NCI-H510A treated with DMSO at 0.1 percent for 48 hours (cell line): ENCODE measurements at places on chromosomes 2 and 18.

- DNase-seq = no peak
Measured at GRCh38 chr2:98786179-98786578, 55.2 kb upstream of the MGAT4A start.

GRCh38 chr2:105249891-105250290 lies 8.3 kb downstream of the GPR45 start:
- DNase-seq = no peak

DNA sequence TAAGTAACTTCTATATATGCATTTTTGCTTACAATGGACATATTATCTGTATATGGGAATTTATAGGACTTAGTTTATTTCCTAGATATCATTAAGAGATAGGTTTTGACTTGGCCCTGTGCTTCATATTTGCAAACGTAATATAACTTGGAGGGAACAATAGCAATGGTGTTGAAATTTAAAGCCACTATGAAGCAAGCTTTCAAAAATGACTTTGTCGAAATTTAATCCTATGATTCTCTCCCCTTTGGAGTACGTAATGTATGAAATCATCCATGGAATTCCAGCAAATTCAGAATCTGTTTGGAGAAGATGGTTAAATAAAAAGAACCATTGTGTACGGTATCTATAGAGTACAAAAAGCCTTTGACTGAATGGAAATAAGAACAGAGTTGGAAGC lies 486.3 kb downstream of the ARHGAP15 start:
- no peak for DNase-seq

DNA sequence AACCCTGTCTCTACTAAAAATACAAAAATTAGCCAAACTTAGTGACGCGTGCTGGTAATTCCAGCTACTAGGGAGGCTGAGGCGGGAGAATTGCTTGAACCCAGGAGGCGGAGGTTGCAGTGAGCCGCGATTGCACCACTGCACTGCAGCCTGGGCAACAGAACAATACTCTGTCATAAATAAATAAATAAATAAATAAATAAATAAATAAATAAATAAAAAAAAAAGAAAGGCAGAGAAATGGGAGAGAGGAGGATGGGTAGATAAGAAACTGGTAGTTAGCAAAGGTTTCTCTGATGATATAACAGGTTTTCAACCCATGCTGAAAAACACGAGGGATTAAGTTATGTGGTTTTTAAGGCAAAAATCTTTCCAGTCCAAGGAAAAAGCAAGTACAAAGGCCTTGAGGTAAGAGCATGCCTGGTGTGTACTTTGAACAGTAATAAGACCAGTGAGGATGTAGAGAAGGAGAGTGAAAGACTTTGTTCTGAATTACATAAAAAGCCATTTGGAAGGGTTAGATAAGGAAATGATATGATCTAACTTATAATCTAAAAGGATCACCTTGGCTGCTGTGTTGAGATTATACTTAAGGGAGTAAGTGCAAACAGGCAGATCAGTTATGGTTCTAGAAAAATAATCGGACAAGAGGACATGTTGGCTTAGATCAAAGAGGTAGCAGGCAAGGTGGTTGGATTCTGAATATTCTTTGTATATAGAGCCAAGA lies 159.3 kb downstream of the PTH2R start:
- DNase-seq = no peak

GRCh38 chr2:120746144-120746543 lies 10.5 kb downstream of the GLI2 start:
- DNase-seq = no peak

- peak; percentile 69 for DNase-seq
Measured at GRCh38 chr2:45901468-45902032, 250.1 kb downstream of the PRKCE start.

DNA sequence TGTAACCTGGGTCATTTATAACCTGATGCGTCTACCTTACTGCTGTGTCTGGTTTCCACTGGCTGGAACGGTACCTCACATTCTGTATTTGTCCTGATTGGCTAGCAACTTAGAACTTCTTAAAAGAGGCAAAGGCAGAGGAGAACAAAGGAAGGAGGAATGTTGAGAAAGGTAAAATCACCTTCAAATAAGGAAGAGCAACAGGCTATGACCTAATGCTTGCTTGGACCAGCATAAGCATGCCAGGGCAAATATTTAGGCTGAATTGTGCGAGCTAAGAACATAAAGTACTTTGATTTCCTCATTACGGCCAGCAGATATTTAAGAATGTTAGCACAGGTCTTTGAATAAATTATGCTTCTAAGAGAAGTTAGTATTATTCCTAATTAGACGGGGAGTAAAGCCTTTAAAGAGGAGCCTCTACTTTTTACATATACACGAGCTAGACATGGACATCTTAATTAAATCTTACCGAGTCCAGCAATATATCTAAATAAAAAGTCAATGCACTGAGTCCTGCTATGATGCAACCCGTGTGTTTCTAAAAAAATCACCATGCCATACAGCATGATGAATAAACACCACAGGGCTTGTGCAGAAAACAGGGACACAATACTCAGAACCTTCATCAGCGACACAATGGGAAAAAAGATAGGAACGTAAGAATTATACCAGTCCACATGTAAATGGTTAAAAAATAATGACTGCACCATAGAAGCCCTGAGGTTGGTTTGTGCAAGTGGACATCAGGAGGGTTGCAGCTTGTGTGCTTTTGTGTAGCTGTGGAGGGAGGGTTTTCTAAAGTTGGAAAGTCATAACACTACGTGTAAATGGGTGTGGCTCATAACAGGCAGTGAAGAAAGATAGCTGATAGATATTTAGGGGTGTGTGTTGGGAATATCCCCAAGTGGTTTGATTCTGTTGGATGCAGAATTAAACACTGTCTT lies 14.2 kb downstream of the SEPTIN2 start:
- no peak for DNase-seq

GRCh38 chr2:40364151-40364874 lies 87.6 kb downstream of the SLC8A1 start:
- no peak for DNase-seq

DNA sequence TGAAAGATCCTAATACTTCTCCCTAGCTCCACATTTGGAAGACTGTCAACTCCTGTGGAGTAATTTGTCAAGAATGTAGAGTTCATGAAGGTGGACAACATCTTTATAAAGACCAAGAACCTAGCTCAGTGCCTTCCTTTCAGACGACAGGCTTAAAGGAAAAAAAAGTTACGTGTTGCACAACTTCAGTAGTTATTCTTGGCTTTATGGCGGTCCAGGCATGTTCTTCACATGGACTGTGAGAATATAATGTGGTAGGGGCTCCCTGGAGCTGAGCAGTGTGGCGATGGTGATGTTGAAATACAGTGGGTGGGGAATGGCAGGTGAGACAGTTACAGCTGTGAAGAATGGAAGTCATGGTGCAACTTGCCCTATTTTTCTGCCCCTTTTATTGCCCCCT lies 3.9 kb downstream of the TAF1B start:
- DNase-seq = no peak

GRCh38 chr2:235601960-235602704 lies 108.3 kb downstream of the AGAP1 start:
- DNase-seq = no peak

DNA sequence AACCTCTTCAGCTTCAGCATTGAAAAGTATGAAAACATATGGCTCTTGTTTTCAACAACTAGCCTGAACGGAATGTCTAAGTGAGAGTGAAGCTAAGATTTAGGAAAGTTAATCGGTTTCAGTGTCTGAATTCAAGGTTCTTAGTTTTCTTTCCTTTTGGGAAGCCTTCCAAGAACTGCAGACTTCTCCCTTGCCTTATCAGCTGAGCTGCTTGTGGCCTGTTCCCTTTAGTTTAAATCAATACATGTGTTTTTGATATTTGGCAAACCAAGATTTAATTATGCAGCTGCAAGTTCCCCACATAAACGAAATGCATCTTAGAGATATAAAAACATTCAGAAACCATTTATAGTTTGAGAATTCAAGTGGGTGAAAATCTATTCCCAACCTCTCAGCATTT lies 274.3 kb upstream of the NRP2 start:
- no peak for DNase-seq

GRCh38 chr2:98713332-98714015 lies 17.5 kb downstream of the MGAT4A start:
- DNase-seq = no peak

DNA sequence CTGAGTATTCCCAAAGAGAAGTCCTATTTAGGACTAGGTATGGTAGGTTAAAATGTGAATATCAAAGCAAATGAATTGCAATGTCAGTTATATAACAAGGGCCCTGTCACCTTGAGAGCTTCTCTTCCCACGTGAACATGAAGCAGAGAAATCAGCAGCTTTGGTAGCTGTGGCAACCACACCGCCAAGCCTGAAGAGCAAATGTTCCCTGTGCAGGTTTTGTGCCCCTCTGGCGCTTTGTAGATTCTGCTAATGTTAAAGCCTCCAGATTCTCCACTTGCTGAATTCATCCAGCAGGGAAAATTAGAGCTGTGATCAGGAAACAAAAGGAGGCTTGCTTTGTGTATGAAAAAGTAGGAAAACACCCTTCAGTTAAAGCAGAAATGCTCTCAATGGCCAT lies 322.6 kb downstream of the RBM43 start:
- no peak for DNase-seq

DNA sequence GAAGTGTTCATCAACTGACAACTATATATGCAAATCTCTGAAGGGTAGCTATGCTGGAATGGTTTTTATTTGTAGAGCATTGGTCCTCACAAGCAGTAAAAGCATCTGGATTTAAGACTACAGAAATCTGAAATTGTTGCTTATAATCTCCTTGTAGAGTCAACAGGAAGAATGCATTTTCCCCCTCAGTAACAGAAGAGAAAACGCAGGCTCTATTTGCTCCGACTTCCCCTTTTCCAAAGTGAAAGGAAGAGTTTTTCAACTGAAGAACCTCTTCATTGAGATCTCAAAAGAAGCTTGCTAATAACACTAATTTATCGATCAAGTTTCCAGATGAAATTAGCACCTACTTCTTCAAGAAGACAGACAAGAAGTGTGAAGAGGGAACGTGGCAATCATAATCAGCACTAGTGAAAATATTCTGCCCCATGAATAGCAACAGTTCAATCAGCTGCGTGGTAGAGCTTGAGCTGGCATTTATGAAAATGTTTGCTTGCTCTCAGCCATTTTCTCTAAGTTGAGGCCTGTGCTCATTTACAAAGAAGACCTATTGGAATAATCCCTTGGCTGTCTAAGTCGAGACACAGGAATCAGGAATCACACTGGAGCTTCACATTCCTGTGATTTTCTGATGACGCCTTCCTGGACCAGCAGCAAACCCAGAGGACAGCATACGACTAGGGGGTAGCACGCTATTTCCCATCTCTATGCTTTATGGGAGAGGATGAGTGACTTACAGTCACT lies 43.7 kb downstream of the TGIF1 start:
- no peak for DNase-seq

- no peak for DNase-seq
Measured at GRCh38 chr2:179262077-179262660, 2.5 kb downstream of the SESTD1 start.

- DNase-seq = no peak
Measured at GRCh38 chr2:69518841-69519240, 81.6 kb upstream of the NFU1 start.

DNA sequence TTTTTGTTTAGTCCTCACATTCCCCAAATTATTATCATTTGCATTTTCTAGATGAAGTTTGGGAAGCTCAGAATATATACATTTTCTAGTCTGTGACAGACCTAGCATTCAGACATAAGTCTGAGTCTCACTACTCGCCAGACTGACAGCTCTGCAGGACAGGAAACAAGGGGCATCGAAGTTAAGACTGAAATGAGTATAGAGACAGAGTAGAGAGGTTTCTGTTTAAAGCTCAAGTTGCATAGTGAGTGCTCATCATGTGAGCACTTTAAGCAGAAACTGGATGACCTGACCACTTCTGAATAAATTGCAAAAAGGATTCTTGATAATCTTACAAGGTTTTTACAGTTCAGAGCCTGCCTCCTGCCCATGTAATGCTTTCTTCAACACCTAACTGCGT lies 1.1 kb downstream of the HADHB start:
- DNase-seq = no peak

GRCh38 chr2:71554028-71554705 lies 100.8 kb downstream of the DYSF start:
- DNase-seq = no peak

DNA sequence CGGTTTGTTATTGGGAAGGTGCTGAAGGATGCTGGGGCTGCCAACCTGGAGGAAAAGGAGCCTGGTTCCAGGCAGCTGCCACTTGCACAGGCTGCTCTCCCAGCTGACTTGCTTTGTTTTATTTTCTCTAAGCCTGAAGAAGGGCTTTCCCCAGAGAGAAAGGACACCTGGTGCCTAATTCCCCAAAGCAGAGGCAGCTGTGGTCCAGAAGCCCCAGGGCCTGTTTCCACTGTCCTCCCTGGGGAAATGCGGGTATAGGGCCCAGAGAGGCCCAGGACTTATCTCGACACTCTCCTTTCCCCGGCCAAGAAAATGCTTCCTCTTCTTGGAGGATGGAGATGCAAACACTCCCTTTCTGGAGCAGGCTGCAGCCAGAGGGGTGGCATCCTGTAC lies 30.1 kb downstream of the INO80C start:
- DNase-seq = no peak

- DNase-seq = no peak
Measured at GRCh38 chr2:207933396-207934065, 91.8 kb downstream of the PLEKHM3 start.

GRCh38 chr2:25897506-25897905 lies 19.2 kb upstream of the ASXL2 start:
- no peak for DNase-seq

DNA sequence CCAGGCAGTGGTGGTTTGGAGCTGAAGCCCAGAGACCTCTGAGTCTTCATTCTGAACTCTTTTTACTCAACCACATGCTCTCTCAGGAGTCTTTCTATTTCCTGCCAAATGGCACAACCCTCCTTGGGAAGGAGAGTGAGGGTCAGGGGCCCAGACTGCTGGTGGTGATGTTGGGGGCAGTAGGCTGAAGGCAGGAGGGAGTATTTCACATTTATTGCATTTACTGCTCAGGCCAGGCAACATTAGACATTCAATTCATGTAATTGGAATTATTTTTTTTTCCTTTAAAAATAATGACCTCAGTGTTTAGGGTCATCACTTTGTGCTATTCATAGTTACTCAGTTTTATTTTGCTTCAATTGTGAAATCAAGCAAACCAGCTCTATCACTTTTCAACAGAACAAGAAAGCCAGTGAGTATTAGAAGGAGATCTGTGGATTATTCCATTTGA lies 311.3 kb upstream of the NT5C1B start:
- DNase-seq = no peak

GRCh38 chr18:55983433-55983832 lies 395.4 kb upstream of the TCF4 start:
- no peak for DNase-seq

DNA sequence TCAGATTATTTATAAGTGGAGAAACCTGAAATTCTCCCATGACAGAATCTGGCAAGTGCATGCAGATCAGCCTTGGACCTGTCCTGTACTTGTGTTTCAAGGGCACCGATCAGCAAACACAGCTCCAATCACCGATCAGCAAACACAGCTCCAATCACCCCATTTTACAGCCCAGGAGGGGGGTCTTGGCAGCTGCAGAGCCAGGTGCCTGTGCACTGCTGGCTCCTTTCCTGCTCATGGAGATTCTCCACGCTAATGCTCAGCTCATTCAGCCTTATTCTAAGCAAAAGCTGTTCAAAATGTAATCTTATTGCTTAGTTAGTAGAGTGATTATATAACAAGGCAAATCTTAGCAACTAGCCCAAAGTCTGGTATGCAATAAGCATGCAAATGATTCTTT lies 623.1 kb upstream of the HS6ST1 start:
- no peak for DNase-seq
